ENCODE measurements at places on chromosomes 11 and 22. TPM values are rescaled to one million over a fixed set of nuclear protein-coding genes. Genes with fewer than 3 reads are reported as not detected.

DNA sequence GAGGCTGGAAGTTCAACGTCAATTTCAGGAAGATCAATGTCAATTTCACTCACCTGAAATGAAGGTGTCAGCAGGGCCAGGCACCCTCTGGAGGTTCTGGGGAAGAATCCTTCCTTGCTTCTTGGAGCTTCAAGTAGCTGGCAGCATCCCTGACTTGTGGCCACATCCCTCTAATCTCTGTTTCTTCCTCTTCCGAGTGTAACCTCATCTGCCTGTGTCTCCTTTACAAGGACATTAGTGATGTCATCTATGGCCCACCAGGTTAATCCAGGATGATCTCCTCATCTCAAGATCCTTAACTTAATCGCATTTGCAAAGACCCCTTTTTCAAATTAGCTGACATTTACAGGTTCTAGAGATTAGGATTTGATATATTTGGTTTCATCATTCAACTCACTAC, 240.8 kb upstream of the MTNR1B start:
- no peak overlapping the region for H3K4me3 ChIP-seq
- H3K36me3 ChIP-seq, result no peaks in the 10 kb centered on the region
- no peak overlapping the region for H3K27ac ChIP-seq
- no peak for DNase-seq

DNA sequence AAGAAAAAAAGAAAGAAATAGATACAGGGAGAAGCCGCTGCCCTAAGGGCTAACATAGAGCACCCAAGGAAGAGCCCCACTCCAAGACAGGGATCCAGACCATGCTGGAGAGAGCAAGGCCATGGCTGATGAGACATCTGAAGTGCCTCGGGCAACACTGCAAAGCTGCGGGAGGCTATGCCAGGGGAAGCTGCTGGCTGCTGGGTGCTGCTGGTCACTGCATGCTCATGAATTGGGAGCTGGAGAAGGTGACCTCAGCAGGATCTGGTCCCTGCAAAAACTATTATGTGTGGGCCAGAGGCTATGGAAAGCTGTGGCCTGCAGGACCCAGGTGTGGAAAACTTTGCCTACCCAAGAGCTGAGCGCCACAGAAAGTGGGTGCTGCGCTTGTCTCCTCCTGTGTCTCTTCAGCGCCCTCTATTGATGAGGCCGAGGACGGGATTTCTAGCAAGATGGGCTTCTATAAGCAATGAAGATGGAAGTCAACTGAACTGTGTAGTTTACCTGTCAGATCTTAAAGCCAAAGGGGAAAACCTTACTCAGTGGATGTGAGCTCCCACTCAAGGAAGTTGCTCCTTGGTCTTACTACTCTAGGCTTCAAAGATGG, 17.3 kb upstream of the SLC29A2 start:
- H3K4me3 ChIP-seq, result no peak overlapping the region
- DNase-seq, result peak; percentile 78
- H3K27me3 ChIP-seq, result peaks cover 9% of the 10 kb centered on the region
- no peak overlapping the region for H3K27ac ChIP-seq
- no peaks in the 10 kb centered on the region for H3K36me3 ChIP-seq
- peaks cover 6% of the 10 kb centered on the region for H3K4me1 ChIP-seq

- H3K27ac ChIP-seq, result no peak overlapping the region
- no peak for DNase-seq
- H3K4me1 ChIP-seq, result no peaks in the 10 kb centered on the region
- no peaks in the 10 kb centered on the region for H3K36me3 ChIP-seq
These were observed 174.8 kb downstream of the LARGE1 start for GRCh38 chr22:33745501-33745900.

DNA sequence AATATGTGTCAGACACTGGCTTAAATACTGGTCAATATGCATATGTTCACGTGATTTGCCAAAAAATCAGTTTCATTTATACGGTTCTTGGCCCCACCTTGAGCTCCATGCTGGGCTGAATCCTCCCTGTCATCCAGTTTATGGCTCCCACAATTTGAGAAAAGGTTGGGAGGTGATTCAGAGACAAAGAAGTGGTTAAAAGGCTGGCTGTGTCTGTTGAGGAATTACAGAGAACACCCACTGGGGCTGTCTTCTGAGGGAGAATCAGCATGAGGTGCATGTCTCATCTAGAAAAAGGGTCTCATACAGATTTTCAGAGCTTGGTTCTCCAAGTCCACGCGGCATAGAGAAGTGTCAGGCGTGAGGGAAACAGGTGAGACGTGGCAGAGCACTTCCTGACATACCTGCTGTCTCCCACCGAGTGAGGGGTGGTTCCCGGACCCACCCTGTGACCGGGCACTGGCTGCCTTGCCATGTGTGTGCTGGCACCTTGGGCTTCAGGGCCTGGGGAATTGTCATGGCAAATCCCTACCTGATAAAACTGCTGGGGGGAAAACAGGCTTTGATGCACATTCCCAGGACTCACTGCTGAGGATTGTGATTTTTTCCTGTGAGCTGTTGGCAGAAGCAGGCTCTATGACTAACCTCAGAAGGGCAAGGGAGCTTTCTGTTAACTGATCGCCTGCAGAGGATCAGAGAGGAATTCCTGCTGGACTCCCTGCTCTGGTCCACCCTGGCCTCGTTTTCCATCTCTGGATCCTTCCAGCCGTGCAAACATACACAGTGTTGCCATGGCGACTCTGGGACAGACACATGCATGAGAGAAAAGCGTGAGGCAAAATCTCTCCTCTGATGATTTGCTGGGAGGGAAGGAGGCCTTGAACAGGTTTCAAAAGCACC, 223.6 kb downstream of the ADAMTS15 start:
- H3K27ac ChIP-seq, result no peak overlapping the region
- no peak for DNase-seq
- H3K4me1 ChIP-seq, result peaks cover 19% of the 10 kb centered on the region

- peaks cover 21% of the 10 kb centered on the region for H3K27me3 ChIP-seq
- H3K27ac ChIP-seq, result no peak overlapping the region
- H3K4me3 ChIP-seq, result peak overlapping the region; percentile 19
- H3K36me3 ChIP-seq, result no peaks in the 10 kb centered on the region
- DNase-seq, result peak; percentile 86
These were observed 89.8 kb downstream of the PDE2A start for GRCh38 chr11:72584293-72584938.

TEX12 gene
- total RNA-seq, result not detected

- no peak overlapping the region for H3K27ac ChIP-seq
- no peak overlapping the region for H3K4me3 ChIP-seq
- peaks cover 13% of the 10 kb centered on the region for H3K4me1 ChIP-seq
- no peaks in the 10 kb centered on the region for H3K36me3 ChIP-seq
- H3K27me3 ChIP-seq, result peaks cover 19% of the 10 kb centered on the region
These were observed 4.4 kb downstream of the MAP6 start for GRCh38 chr11:75664389-75664788.

HEPACAM gene
- 0.14 TPM for total RNA-seq

GRCh38 chr22:17121233-17122195, at the start of gene TMEM121B:
Gene TMEM121B, minus strand, starts transcription at chr22:17121360. Its CDS starts 233 bp downstream, at chr22:17121127.
- peak; percentile 82 for DNase-seq
- H3K27ac ChIP-seq, result no peak within 1 kb of the TSS
- peaks cover 19% of the 10 kb centered on the region for H3K4me1 ChIP-seq
- H3K4me3 ChIP-seq, result peak within 1 kb of the TSS; percentile 54
- peaks cover 33% of the 10 kb centered on the region for H3K27me3 ChIP-seq

DNA sequence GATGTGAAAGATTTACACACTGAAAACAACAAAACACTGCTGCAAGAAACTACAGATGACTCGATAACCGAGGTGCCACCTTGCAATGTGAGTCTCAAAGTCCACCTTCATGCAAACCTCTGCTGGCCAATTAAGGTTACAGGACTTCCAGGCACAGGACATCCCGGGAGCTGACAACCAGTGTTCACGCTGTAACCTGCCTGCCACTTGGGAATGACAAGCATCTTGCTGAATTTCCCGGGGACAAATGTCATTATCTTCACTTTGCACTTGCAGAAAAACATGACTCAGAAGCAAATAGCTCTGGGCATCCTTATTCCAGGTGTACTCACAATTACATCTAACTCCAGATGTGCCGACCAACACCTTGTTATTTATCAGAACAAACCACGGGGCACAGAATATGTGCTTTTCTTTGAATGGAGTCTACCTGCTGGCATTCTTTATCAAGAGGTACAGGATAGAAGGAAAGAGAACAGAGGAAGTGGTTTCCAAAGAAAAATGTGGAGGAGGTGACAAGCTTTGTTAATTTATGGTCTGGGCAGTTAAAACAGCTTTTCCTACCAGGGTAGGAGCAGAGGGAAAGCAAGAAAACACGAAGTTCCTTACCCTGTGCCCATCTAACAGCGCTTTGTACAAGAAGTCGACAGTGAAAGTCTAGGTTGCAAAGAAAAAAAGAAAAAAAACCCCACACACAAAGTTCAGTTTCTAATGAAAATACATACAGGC, 72.3 kb downstream of the SHANK2 start:
- H3K27me3 ChIP-seq, result no peaks in the 10 kb centered on the region
- no peaks in the 10 kb centered on the region for H3K4me1 ChIP-seq
- no peaks in the 10 kb centered on the region for H3K36me3 ChIP-seq
- no peak for DNase-seq

SLC1A2 gene
- 2.5 TPM for total RNA-seq

DAGLA gene
- total RNA-seq, result 6.0 TPM

GRCh38 chr11:100182927-100183326, 504.2 kb upstream of the ARHGAP42 start:
- H3K36me3 ChIP-seq, result no peaks in the 10 kb centered on the region
- H3K4me3 ChIP-seq, result no peak overlapping the region
- DNase-seq, result no peak
- no peaks in the 10 kb centered on the region for H3K27me3 ChIP-seq
- no peaks in the 10 kb centered on the region for H3K4me1 ChIP-seq

DNA sequence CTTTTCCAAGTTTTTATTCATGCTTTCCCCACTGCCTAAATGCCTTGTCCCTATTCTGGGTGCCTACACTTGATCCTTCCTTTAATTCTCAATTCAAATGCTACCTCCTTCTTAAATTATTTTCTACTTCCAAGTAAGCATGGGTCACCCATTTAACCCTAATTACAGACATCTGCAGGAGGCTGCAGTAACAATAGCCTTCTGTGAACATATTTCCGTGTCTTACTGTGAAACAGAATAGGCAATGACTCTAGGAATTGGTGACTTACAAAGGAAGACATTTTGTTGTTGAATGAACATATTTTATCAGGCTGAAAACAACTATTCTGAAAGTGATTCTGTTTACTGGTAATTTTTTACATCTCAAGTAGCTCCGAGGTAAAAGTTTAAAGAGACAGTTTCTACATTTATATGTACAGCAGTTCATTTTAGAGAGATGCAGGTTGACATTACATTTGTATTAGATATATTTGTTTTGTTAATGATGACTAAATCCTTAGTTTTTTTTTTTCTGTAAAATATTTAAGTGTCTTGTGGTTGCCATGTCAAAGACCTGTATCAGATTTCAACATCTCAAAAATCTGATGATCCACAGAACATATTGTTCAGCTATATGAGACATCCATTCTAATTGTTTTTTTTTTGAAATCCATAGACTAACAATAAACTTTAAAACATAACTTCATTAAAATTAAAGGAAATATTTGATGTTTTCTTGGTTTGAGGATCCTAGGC, 316.8 kb downstream of the CASP12 start:
- no peaks in the 10 kb centered on the region for H3K36me3 ChIP-seq
- H3K27me3 ChIP-seq, result no peaks in the 10 kb centered on the region
- no peak overlapping the region for H3K27ac ChIP-seq
- no peak overlapping the region for H3K4me3 ChIP-seq
- DNase-seq, result no peak

ROBO3 gene
- total RNA-seq, result 12.6 TPM

F2 gene
- not detected for total RNA-seq

- no peak overlapping the region for H3K4me3 ChIP-seq
- no peaks in the 10 kb centered on the region for H3K27me3 ChIP-seq
- peak; percentile 46 for DNase-seq
- no peak overlapping the region for H3K27ac ChIP-seq
- no peaks in the 10 kb centered on the region for H3K4me1 ChIP-seq
- peaks cover 71% of the 10 kb centered on the region for H3K36me3 ChIP-seq
These were observed 6.4 kb downstream of the DERL3 start for GRCh38 chr22:23832226-23833016.

SHISA8 gene
- not detected for total RNA-seq

GRCh38 chr11:94511932-94512781, at the start of gene C11orf97:
Gene C11orf97, plus strand, starts transcription at chr11:94512461. Its CDS starts 68 bp downstream, at chr11:94512529.
- H3K4me3 ChIP-seq, result peak within 1 kb of the TSS; percentile 57
- DNase-seq, result peak; percentile 84
- H3K27me3 ChIP-seq, result no peaks in the 10 kb centered on the region
- H3K27ac ChIP-seq, result no peak within 1 kb of the TSS
- no peaks in the 10 kb centered on the region for H3K36me3 ChIP-seq
- peaks cover 5% of the 10 kb centered on the region for H3K4me1 ChIP-seq

DNA sequence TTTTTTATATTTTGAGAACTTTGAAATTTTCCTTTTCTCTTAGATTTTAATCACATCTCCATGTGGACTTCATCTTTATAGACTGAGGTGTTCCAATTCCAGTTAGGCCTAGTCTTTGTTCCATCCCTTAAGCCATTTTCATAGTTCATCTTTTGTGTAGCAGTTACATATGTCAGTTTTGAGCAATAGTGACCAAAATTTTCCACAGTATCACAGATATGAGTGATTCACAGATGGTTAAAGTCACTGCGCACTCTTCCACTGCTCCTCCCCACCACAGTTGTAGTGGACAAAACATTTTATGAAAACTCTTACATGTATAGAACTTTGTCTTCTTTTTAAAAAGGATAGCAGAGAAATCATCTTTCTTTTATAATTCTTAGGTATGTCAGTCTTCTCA, 42.8 kb downstream of the YAP1 start:
- peaks cover 30% of the 10 kb centered on the region for H3K4me1 ChIP-seq
- no peak overlapping the region for H3K4me3 ChIP-seq
- no peak for DNase-seq
- H3K27me3 ChIP-seq, result no peaks in the 10 kb centered on the region
- no peaks in the 10 kb centered on the region for H3K36me3 ChIP-seq
- H3K27ac ChIP-seq, result no peak overlapping the region

DNA sequence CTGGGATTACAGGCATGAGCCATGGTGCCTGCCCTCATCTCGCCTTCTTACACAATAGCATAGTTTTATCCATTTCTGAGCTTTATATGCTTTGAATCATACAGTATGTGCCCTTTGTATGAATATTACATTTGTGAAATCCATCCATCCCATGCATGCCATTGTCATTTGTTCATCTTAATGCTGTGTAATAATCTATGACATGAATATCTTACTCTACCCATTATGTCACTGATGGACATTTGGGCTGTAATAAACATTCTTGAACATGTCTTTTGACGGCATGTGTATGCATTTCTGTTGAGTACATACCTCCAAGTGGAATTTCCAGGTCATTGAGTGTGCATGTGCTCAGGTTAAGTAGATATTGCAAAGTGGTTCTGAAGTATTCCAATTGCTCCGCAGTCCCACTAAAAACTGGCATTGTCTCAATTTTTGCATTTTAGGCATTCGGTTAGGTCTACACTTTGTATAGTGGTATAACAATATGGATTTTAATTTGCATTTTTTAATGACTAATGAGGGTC, 339.3 kb upstream of the SYN3 start:
- no peak for DNase-seq
- H3K4me3 ChIP-seq, result no peak overlapping the region
- H3K27ac ChIP-seq, result no peak overlapping the region
- H3K4me1 ChIP-seq, result no peaks in the 10 kb centered on the region
- H3K36me3 ChIP-seq, result no peaks in the 10 kb centered on the region

GRCh38 chr11:74683941-74684481, 47.2 kb downstream of the CHRDL2 start:
- H3K36me3 ChIP-seq, result no peaks in the 10 kb centered on the region
- peak overlapping the region; percentile 57 for H3K4me3 ChIP-seq
- DNase-seq, result peak; percentile 58
- H3K27me3 ChIP-seq, result no peaks in the 10 kb centered on the region
- H3K27ac ChIP-seq, result no peak overlapping the region

MUS81 gene
- total RNA-seq, result 49.4 TPM
